Hair follicle dermal papilla cell (primary cell): ENCODE measurements at places on chromosomes 7 and 10. TPM values are rescaled to one million over a fixed set of nuclear protein-coding genes. Genes with fewer than 3 reads are reported as not detected.

The MRPS17 gene
- total RNA-seq: 13.0 and 13.6 TPM in 2 replicates

The ANKRD22 gene
- 0.16 TPM in 1 of 2 replicates, not detected in the other for total RNA-seq

The STEAP1 gene
- 44.4 and 50.0 TPM in 2 replicates for total RNA-seq

The POU6F2 gene
- total RNA-seq: not detected in 2 replicates

The MINDY3 gene
- 40.9 and 43.0 TPM in 2 replicates for total RNA-seq

The GPR26 gene
- not detected in 2 replicates for total RNA-seq

The EBF3 gene
- 0.97 and 2.7 TPM in 2 replicates for total RNA-seq

The ACHE gene
- 0.49 TPM in 2 replicates for total RNA-seq

The GPNMB gene
- total RNA-seq: 284 and 331 TPM in 2 replicates

The ZNF853 gene
- total RNA-seq: 0.24 and 0.32 TPM in 2 replicates

The DGKI gene
- total RNA-seq: 2.3 and 3.5 TPM in 2 replicates

The ITGB8 gene
- 16.1 and 17.5 TPM in 2 replicates for total RNA-seq

The SLC13A1 gene
- not detected in 2 replicates for total RNA-seq

The CCL24 gene
- not detected in 2 replicates for total RNA-seq

The GRM3 gene
- not detected in 2 replicates for total RNA-seq

The ANXA8 gene
- 0.97 and 1.1 TPM in 2 replicates for total RNA-seq

The CASP7 gene
- total RNA-seq: 27.4 and 31.6 TPM in 2 replicates

The FXYD4 gene
- not detected in 2 replicates for total RNA-seq

The MET gene
- 21.4 and 33.5 TPM in 2 replicates for total RNA-seq

The TSPAN12 gene
- total RNA-seq: 1.1 and 2.1 TPM in 2 replicates

The CPN1 gene
- total RNA-seq: not detected in 2 replicates

The AMPH gene
- total RNA-seq: 18.3 and 22.6 TPM in 2 replicates

The KLF14 gene
- total RNA-seq: 0.12 TPM in 1 of 2 replicates, not detected in the other

The DDC gene
- not detected in 2 replicates for total RNA-seq

The GJD4 gene
- 0.16 TPM in 1 of 2 replicates, not detected in the other for total RNA-seq

The CPA2 gene
- not detected in 2 replicates for total RNA-seq

The CFAP46 gene
- 0.49 and 0.81 TPM in 2 replicates for total RNA-seq

The HMX3 gene
- not detected in 2 replicates for total RNA-seq

The SPDYE16 gene
- total RNA-seq: 0.16 TPM in 1 of 2 replicates, not detected in the other

The CYP17A1 gene
- total RNA-seq: 0.16 TPM in 1 of 2 replicates, not detected in the other

The BLOC1S2 gene
- 20.4 and 33.2 TPM in 2 replicates for total RNA-seq

The OR2A25 gene
- not detected in 2 replicates for total RNA-seq

The BTBD16 gene
- not detected in 2 replicates for total RNA-seq

The BAIAP2L1 gene
- 5.8 and 6.7 TPM in 2 replicates for total RNA-seq

The BPGM gene
- total RNA-seq: 22.2 and 23.1 TPM in 2 replicates
